ENCODE measurements at places on chromosomes 12 and 14.

DNA sequence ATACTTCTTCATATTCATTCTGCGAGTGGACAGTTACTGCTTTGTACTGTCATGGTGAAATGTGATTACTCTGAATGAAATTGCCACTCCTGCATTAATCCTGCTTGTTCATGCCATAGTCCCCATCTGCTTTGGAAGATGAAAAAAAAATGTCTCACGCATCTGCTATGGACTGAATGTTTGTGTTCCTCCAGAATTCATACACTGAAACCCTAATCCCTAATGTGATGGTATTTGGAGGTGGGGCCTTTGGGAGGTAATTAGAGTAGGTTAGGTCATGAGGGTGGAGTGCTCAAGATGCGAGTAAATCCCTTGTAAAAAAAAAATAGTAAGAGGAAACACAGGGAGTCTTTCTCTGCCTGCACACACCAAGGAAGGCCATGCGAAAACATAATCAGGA is 427.2 kb downstream of the TMTC2 start:
- DNase-seq = no peak

- DNase-seq = no peak
Observed at GRCh38 chr12:108621161-108621560, 12.5 kb downstream of the SELPLG start.

DNA sequence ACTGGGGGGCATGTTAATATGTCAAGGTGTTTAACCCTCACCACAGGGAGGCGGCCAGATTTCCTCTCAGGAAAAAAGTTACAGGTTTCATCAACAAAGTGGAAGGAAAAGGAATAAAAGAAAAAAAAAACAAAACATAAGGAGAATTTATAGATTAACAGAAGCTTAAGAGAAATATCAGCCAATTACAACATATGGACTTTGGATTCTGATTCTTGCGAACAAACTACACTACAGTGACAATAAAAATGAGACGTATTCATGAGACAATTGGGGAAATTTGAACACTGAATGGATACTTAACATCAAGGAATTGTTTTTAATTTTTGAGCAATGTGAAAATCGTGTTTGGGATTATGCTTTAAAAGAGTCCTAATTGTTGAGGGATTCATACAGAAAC is 60.4 kb downstream of the CALM1 start:
- no peak for DNase-seq

DNA sequence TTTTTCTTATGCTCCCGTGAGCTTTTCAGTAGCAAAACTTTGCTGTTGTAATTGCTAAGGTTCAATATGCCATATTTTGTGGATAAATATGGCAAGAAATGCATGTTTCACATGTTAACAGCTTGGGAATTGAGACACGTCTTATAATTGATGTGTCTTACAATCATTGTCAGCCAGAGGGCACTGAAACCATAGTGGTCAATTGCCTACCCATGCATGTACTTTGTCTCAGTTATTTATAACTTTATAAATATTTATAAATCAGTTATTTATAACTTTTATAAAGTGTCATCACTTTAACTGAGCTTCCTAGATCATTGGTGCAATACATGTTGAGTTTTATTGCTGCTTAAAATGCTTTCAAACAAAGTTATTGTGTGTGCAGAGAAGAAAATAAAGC is 82.0 kb downstream of the CATSPERB start:
- DNase-seq = peak; percentile 46

DNA sequence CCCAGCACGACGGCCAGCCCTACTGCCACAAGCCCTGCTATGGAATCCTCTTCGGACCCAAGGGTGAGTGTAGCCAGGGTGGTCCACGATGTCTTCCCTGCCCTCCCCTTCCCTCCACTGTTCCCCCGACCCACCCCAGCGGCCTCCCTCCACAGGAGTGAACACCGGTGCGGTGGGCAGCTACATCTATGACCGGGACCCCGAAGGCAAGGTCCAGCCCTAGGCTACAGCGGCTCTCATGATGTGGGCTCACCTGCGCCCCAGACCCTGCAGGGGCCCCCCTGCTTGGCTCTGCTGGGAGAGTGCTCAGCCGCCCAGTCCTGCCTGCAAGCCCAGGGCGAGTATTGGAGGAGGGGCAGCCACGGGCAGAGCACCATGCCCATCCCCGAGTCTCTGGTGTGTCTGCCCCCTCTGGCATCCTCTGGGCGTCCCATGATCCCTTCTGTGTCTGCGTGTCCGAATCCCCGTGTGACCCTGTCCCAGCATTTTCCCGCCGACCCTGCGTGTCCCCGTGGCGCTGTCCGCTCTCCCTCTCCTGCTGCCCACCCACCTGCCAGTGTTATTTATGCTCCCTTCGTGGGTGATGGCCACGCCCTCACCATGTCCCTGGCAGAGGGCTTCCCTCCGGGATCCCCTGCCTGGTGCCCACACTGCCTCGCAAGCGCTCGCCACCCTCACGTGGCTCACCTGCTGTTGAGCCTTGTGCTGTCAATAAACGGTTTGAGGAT is 5.0 kb downstream of the CRIP2 start:
- no peak for DNase-seq

GRCh38 chr14:59332727-59333126 is 132.5 kb downstream of the GPR135 start:
- no peak for DNase-seq

- no peak for DNase-seq
Observed at GRCh38 chr12:40241741-40242140, 16.9 kb downstream of the LRRK2 start.
